ENCODE measurements at places on chromosomes 16 and 17.

DNA sequence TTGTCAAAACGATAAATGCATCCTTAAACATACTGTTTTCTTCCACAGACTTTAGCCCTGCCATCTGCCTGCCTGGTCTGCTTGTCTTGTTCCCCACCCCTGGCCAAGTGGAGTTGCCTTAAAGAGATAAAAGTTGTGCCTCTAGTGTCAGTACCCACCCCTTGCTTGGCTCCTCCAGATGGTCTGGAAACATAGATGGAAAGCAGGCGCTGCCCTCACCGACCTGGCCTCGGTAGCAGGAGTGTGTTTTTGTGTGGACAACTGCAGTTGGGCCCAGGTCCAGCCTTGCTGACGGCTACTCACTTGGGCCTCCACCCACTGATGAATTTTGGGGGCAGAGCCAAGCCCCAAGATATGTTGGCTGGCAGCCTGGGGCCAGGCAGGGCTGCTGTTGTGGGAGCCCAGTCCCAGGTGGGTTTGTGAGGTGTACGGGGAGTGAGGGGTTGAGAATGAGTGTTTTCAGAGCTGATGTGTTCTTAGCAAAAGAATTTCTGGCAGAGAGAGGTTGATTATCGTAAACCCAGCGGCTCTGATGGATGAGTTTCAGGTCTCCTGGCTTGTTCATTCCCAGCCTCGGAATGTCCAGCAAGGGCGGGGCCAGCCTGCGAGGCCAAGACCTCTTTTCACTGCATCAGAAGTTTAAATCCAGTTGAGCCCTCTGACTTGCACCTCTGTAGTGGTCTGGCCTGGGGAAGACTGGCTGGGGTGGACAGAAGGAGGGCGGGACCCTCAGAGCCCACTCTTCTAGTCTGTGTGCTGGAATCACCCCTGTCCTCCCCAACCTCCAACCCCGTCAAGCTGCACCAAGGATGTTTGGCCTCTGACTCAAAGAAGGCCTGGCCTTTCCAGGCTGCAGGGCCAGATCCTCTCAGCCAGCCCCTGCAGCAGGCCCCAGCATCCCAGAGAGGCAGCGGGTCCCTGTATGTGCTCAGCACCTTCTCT is 179.7 kb downstream of the RAB11FIP4 start:
- no peak for DNase-seq

DNA sequence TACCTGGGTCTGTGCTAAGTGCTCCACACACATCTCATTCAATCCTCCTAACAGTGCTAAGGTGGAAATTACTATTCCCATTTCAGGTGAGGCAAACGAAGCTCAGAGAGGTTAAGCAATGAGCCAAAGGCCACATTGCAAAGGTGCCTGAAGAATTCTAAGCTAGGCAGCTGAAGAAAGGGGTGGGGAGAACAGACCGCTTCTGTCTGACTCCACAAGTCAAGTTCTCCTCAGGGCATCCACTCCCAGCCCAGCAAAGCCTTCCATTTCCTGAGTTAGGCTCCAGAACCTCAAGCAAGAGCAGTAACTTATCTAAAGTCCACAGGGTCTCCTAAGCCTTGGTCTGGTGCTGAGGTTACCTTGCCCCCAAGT is 27.0 kb upstream of the MRPS23 start:
- DNase-seq, result no peak

DNA sequence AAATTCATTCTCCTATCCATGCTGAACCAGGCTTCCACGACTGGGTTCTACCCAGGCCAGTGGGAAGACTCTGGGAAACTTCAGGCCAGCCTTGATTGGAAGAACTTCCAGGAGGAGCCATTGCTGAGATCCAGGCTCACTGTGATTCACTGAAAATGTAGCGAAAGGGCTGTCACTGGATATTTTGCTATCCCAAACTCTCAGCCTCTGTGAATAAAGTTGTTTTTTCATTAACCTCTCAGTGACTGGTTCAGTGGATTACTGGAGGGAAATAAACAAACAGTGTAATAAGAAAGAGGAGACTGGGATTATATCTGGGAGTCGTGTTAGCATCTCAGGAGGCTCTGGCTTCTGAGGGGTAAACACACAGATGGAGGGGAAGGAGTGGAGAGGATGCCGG is 3.1 kb downstream of the FOXL1 start:
- DNase-seq, result no peak

DNA sequence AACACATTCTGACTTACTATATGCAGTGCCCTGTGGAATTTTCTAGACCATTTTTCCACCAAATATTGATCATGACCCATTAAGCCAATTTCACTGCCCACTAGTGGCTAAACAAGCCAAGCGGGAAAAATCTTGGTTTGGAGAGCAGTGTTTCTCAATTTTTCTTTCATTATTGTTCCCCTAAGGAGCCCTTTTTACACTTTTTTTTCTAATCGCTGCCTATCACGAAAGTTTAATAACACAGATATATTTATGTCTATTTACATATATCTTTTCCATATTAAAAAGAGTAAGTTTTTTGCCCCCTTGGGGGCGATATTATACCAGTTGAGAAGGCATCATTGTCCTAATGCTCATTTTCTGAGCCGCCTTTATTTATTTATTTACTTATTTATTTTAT is 10.8 kb upstream of the TLCD3B start:
- no peak for DNase-seq

GRCh38 chr16:49619811-49620157 is 236.1 kb downstream of the ZNF423 start:
- DNase-seq, result no peak

GRCh38 chr17:46820592-46821450 is 2.3 kb upstream of the WNT3 start:
- DNase-seq, result no peak

DNA sequence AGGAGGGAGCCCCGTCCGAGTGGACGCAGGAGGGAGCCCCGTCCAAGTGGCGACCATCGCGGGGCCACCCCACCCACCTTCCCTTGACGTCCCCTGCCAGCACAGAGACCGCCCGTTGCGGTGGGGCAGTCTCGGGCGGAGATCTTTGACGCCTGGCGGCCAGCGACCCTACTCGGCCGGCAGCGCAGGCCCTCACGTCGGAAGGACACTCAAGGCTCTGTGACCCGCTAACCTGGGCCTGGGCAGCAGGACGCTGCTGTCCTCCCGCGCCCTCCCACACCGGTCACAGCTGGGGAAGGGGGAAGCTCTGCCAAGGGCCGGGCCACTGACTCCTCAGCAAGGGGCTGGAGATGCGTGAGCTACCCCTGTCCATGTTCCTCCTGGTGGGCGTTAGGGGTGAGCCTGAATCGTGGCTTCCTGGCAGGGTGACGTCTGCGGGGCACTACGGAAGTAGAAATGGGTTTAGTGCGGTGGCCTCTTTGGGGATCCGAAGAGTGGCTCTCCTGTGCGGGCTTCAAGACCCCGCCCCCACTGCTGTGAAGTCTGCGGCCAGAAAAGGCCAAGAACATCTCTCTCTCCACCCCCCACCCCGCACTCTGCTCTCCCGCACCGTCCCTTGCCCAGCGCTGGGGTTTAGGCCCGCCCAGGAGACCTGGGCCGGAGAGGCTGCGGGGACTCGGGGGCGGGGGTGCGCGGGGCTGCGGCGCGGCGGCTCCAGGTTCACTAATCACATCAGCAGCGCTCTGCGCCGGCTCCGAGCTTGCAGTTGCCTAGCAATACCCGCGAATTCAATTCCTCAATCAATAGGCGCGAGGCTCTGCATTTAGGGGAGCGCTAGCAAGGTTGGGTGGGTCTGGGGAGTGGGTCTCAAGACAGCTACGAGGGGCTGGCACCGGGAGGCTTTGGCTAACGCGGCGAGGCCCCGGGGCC is 5.8 kb downstream of the CBX8 start:
- DNase-seq, result no peak

DNA sequence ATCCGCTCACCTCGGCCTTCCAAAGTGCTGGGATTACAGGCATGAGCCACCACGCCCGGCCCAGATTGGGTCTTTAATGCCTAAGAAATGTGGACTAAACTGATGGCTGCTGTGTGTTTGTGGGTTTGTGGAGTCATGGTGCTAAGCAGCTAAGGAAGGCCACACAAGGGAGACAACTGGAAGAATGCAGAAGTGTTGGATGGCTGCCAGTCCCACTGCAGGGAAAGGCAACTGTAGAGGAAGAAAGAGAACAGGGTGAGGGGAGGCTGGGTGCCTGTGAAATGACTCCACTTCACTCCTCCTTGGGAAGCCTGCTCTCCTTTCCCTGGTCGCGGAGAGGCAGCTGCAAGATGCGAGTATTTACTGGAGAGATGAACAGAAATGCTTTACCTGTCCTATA is 23.5 kb upstream of the SIAH1 start:
- DNase-seq, result no peak

- no peak for DNase-seq
Observed at GRCh38 chr16:2498531-2499253, 15.1 kb upstream of the ATP6V0C start.

DNA sequence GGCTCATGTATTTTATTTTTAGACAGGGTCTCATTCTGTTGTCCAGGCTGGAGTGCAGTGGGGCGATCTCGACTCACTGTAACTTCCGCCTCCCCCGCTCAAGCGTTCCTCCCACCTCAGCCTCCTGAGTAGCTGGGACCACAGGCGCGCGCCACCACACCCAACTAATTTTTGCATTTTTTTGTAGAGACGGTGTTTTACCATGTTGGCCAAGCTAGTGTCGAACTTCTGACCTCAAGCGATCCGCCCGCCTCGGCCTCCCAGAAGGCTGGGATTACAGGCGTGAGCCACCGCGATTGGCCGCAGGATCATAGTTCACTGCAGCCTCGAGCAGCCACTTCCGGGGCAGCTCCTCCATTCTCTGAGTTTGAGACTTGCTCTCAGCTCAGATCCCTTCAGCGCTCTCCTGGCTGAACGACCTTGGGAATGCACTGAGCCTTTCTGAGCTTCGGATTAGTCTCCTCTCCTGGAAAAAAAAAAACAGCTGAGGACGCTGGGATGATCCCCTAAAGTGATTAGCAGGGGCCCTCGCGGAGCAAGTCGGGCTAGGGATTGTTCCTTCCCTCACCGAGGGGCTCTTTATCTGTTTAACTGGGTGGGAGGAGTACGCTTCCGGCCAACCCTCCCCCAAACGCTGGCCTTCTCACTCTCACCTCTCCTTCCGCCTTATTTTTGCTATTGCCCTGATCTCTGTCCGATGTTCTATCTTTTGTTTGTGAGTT is 1.1 kb upstream of the PKMYT1 start:
- DNase-seq, result no peak

DNA sequence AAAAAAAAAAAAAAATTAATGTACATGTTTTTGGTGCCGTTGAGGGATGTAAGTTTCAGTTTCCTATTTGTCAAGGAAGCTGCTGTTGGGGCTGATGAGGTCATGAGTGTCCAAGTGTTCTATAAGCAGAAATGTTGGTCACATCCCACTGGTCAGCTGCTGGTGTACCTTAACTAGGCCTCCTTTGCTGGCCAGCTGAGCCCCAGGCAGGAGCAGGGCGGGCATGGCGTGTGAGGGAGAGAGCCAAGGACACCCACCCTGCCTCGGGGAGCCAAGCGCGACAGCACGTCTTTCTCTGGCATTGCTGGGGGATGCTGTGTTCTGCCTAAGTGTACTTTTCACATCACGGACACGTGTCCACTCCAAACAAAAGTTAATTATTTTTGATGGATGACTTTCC is 108.1 kb upstream of the CDC42EP4 start:
- DNase-seq, result no peak

DNA sequence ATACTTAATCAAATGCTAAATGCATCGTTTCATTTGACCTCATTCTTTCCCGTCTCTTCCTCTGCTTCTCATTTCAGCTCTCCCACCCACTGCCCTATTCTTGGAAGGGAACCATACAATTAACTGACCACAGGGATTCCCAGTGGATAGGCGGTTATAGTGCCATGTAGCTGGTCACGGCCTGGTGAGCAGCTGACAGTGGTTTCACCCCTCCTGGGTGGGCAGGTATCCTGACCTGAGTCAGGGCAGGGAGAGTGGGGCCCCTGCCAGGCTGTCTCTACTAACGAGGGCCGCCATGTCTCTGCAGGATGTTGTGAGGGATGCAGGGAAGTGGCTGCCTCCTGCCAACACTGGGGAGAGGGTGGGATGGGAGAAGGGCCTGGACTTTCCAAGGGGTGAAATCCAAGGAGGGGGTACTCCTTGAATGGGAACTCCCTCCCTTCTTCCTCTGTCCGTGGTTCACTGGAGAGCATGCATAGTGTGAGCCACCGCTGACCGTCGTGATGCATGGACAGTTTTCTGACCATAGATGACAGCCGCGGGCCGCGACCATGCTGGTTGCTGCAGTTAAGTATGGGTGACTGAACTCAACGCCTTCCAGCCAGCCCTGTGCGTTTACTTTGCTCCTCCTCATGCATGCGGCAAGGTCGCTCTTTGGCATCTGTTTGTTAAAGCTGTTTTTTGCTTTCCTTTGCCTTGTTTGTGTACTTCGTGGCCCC is 95.9 kb downstream of the RPTOR start:
- DNase-seq, result no peak

DNA sequence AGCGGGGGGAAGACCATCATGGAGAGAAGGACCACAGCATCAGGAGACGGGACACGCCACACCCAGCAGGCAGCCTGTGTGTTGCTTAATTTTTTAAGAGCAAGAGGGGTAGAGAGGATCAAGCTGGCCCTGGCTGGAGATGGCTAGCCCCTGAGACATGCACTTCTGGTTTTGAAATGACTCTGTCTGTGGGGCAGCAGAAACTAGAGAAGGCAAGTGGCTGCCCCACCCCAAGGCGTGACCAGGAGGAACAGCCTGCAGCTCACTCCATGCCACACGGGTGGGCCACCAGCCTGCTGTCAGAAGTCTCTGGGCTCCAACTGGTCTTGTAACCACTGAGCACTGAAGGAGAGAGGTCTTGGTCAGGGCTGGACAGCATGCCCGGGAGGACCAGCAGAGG is 75.5 kb downstream of the SOCS1 start:
- DNase-seq, result no peak

DNA sequence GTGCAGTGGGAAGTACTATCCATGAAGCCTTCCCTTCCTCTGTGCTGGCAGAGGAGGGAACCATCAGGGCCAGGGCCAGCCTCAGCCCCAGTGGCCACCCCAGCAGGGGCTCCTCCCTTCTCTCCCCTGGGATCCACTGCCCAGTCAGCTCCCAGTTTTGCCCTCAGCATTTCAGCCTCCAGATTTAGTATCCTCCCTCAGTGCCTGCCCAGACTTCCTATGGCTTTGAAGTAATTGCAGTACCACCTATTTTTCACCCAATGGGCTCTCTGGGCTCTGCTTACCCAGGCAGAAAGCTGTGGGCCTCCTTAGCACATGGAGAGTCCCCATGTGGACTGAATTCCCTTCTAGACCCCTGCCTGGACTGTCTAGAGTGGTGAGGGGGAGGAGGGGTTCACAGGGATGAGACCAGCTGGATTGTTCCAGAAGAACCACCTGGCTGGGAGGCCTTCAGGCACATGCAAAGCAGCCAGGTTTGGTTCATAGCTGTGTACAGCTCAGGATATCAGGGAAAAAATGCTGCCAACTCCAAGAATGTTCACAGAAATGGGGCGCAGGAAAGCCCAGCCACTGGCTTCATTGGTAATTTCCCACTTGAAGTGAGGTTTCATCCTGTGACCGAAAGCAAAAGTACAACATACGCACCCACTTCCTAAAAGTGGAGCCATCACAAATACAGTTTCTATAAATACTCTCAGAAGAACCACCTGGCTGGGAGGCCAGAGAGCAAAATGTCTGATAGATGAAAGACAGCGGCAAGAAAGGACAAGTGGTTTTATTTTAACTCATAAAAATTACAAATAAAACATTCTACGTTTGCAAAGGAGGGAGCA is 15.2 kb upstream of the HERPUD1 start:
- no peak for DNase-seq

- DNase-seq, result no peak
Observed at GRCh38 chr17:38320482-38320881, 23.3 kb downstream of the GPR179 start.

- DNase-seq, result no peak
Observed at GRCh38 chr16:66695935-66696668, 441 bp downstream of the CMTM4 start.

- no peak for DNase-seq
Observed at GRCh38 chr17:2962729-2963128, 100.7 kb downstream of the OR1D5 start.

- DNase-seq, result no peak
Observed at GRCh38 chr16:9411426-9411825, 320.0 kb downstream of the HAPSTR1 start.

All from SW 1271 (cell line).